ENCODE measurements at places on chromosomes 13 and 19.

DNA sequence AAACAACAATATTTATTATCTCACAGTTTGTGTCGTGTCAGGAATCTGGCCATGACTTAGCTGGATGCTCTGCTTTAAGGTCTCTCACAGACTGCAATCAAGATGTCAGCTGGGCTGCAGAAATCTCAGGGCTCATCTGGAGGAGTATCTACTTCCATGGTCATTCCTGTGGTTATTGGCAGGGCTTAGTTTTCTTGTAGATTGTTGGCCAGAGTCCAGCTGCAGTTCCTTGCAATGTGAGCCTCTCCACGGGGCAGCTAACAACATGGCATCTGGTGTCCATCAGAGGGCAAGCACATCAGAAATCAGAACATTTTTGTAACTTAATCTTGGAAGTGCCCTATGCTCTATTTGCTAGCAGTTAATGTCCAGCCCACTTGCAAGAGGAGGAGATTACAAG is 45.7 kb upstream of the TDRD3 start:
- no peak for DNase-seq

- no peak for DNase-seq
Observed at GRCh38 chr19:45172611-45173208, 5.3 kb downstream of the TRAPPC6A start.

DNA sequence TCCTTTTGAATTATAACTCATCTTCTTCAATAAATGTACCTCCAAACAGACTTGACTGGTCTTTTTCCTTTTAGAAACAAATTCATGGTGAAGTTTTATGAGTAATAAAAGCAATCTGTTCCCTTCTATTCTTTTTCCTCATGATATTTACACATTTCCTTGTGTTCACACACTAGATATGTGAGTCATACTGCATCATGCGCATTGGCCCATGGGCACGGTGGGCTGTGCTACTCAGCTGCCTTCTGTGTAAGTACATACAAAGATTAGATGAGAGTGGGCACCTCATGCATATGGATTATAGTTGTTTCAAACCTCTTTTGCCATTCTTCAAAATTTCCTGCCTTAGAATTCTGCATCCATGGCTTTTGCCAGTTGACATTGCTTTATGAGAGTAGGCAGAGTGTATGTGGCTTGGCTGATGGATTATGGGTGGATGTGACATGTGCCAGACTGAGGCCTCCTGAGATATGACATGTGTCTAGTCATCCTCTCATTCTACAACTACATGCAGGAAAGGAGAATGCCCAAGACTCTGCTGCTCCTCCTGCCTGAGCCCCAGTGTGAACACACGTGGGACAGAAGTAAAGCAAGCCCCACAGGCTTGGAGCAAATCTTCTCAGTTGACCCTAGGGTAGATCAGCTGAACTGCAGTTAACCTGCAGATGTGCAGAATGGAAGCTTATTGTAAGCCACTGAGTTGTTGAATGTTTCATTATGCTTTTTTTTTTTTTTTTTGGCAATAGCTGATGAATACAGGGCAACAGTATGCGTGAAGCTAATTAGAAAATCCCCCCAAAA is 109.9 kb downstream of the RBM26 start:
- no peak for DNase-seq

- DNase-seq, result peak; percentile 72
Observed at GRCh38 chr19:35044317-35045117, 3.0 kb downstream of the HPN start.

GRCh38 chr13:51523082-51523518 is 61.2 kb upstream of the WDFY2 start:
- no peak for DNase-seq

DNA sequence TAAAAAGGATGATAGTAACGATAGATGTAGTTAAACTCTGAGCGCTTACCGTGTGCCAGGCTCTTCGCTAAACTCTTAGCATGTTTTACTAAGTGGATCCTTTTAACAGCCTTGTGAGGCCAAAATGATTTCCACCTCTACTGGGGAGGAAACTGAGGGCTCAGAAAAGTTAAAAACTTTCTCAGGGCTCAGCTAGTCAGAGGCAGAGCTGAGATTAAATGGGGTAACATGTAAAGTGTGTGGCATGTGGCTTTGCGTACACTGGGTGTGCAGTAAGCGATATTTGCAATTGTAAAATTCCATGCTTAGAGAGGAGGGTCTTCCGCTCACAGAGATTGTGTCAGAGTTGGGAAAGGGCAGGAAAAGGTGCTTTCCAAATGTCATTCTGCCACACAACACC is 1.7 kb downstream of the U2AF2 start:
- no peak for DNase-seq

- DNase-seq, result no peak
Observed at GRCh38 chr19:33948651-33949335, 152.1 kb downstream of the KCTD15 start.

GRCh38 chr13:26985285-26985878 is 186.2 kb downstream of the USP12 start:
- peak; percentile 55 for DNase-seq
